Stimulated activated CD8-positive, alpha-beta memory T cell treated with anti-CD3 and anti-CD28 coated beads, Interleukin-12 subunit alpha, Interleukin-12 subunit beta, amount 100 ng/mL, for 1 hour (primary cell): ENCODE measurements at places on chromosomes 3 and 15.

DNA sequence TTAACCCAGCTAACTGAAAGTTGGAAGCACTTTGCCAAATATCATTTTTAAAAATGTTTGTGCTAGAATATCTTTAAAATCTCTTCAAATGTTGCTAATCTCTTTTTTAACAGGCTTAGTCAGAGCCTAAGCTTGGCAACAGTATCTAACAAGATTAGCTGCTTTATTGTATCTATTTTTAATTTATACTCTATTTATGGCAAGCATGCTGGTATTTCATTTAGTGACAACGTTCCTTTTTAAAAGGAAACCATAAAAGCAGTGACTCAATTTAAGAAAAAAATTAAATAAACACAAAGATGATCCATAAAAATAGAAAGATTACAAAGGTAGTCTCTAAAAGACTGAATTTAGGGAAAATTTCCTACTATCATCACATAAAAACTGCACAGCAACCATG lies 40.5 kb downstream of the SLC12A6 start:
- DNase-seq: no peak

DNA sequence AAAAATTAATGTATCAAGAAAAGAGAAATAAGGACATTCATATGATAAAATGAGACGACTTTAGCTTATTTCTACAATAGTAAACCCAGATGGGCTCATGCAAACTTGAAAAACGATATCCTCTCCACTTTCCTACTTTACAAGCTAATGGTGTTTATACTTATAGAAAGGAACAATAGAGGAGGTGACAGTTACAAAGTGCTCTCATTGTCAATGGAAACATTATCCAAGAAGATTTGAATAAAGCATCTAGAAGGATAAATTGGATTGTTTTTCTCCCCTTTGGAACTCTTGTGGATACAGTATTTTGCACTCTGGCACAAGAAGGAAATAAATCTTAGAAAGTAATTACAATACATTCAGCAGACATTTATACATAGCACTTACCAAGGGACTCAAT lies 20.2 kb upstream of the CCDC66 start:
- no peak for DNase-seq

- DNase-seq: no peak
Observed at GRCh38 chr3:76694063-76694462, 345.8 kb upstream of the ROBO2 start.

DNA sequence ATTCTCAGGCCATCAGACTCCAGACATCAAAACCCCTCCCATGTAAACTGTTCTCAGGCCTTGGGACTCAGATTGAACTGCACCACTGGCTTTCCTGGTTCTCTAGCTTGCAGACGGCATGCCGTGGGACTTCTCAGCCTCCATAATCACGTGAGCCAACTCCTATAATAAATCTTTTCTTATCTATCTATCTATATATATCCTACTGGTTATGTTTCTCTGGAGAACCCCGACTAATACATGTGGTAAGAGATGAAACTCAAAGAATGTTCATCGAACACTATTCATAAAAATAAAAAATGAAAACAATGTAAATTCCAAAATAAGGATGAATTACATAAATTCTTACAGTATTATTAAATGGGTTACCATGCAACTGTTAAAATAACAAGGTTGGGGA lies 84.5 kb upstream of the NTRK3 start:
- no peak for DNase-seq

DNA sequence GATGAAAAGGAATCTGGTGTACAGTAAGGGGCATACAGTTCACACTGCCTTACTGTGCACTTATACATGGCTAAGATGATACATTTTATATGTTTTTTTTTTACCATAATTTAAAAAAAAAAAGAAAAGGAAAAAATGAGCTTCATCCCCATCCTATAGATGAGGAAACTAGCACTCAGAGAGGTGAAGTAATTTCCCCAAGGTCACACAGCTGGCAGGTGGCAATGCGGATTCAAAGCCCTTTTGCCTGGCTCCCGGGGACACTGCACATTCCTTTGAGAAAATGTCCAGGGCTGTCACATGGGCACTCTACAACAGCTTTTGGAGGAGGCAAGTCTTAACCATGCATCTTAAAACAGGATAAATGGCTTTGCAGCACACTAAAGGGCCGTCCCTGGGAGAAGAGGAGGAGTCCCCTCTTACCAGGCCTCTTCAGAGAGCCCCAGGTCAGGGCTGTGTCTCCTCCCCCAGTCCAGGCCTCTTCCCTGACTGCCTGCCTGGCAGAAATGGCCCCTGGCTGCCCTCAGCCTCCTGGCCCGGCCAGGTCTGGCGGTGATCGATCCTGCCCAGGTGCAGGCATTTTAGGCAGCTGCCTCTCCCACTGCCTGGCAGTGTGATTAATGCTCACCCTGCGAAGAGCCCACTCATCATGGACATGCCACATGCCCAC lies 95.1 kb upstream of the LINGO1 start:
- no peak for DNase-seq
